ENCODE measurements at places on chromosomes 11 and 22.

DNA sequence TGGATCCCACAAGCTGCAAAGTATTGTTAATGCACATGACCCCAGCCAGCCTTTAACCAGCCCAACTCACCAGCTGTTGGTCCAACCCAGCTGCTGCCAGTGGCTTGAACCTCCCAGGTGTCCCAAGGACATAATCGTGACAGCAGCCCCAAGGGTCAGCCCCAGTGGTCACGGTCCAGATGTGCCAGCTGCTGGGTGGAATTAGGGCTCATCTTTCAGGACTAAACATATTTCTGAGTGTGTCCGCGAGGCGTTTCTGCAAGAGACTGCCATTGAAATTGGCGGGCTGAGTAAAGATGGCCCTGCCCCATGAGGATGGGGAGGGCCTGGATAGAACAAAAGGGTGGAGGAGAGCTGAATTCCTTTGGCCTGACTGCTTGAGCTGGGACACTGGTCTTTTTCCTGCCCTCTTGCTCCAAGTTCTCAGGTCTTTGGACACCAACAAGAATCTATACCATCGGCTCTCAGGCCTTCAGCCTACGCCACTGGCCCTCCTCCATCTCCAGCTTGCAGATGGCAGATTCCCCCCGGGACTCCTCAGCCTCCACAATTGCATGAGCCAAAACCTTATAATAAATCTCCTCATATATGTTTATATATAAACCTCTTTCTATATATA lies 240.2 kb downstream of the MN1 start:
- no peak for DNase-seq

DNA sequence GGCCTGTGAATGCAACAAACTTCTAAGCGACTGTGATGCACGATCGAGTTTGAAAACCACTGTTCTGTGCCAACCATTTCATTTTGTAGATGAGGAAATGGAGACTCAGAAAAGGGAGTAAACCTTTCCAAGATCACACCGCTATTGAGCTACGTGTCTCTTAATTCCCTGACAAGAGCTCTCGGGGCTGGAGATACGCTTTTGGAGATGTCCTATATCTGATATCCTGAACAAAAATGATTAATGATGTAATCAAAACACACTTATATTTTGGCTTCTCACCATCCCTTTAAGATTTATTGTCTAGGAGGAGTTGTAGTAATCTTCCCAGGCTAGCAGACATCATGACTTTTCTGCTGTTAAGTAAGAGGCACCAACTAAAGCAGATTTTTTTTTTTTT lies 1.7 kb upstream of the PARVA start:
- DNase-seq: no peak

DNA sequence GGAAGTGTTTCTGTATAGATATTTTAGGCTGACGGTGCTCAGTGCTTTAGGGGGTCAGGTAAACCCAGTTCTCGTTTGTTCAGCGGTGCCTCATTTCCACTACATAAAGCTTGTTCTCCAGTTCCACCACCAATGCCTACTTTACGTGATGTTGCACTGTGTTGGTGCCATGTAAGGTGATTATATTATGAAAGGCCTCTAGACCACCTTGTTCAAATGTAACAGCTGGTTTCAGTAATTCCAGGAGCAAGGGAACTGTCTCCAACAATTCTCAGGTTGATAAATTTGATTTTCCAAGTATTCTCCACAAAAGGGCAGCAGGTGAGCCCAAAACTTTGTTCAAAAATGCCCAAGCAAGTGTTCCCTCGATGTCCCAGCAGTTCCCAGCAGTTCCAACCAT lies 83.7 kb upstream of the SEPTIN5 start:
- DNase-seq: no peak

GRCh38 chr11:60741421-60741820 lies 15.2 kb upstream of the MS4A15 start:
- DNase-seq: no peak

DNA sequence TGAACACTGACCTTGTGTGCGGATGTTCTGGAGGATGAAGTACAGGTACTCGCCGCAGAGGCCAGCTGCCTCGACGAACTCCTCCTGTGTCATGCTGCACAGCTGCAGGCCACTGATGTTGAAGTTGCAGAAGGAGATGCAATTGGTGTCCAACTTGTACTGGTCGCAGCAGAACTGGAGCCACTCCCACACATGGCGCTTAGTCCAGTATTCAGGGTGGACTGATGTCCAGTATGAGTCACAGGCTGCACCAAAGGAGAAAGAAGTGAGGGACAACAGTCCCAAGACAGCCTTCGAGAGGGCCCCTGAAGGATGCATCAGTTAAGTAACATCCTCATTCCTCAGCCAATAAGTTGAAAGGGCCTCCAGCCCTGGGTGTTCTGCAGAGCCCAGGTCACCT lies 20.1 kb downstream of the ELF5 start:
- DNase-seq: no peak

DNA sequence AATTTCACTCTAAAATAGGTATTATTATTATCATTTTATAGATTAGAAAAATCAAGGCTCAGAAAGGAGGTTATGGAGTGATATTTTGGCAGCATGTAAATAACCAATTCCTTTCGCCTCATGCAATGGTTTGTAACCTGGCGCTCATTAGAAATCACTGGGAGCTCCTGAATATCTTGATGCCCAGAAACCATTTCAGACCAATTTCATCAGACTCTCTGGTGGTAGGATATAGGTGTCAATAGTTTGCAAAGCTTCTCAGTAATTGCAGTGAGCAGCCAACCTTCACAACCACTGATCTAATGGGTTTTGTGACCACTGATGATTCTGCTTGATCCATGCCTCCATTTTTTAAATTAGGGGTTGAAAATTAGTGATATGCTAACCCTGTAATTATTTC lies 57.8 kb upstream of the ZC3H12C start:
- no peak for DNase-seq

GRCh38 chr11:65295001-65295400 lies 19.7 kb upstream of the CDC42EP2 start:
- no peak for DNase-seq

- DNase-seq: no peak
These were observed 29.6 kb downstream of the C22orf31 start for GRCh38 chr22:29032014-29032475.

DNA sequence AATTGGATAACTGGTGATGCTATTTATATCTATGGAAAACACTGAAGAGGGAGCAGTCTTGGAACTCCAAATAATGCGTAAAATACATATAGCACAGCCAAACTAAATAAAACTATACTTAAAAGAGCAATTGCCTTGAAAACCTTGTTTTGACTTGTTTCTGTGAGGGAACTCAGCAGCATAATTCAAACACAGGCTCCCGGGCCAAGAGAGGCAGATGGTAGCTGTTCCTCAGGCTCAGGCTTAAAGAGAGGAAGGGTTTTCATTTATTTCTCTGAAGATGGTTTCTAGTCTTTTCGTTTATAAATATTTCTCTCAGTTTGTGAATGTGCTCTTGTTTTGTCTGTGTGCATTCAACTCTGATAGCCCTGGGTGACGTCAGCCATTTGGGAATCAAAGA lies 82.4 kb downstream of the FANCF start:
- DNase-seq: no peak

DNA sequence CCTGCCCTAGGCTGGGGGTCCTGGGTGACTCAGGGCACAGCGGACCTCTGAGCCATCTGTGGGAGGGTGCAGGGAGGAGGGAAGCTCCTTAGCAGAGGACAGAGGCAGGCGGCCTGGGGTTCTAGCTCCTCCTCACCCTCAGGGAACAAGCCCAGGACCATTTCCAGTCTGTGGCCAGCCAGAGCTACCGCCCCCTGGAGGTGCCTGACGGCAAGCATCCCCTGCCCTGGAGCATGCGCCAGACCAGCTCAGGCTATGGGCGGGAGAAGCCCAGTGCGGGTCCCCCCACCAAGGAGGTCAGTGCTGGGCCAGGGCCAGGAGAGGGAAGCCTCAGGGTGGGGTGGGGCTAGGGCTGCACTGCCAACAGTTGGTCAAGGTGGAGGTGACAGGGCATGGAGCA lies 26.0 kb upstream of the LRRC10B start:
- DNase-seq: peak; percentile 3

DNA sequence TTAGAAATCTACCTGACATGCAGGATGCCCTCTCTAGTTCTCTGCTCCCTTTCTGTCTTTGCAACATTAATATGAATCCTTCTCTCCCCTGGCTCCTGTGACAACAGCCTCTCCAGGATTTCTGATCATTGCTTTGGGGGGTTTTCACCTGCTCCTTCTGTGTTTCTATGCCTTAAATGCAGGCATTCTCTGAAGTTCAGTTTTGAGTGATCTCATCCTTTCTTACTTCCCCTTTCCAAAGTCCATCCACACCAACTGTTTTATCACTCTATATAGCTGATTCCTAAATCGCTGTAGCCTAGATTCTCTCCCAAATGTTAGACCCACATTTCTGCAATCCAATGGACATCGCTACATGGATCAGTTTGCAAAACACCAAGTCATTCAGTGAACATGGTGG lies 330.7 kb upstream of the NCAM1 start:
- no peak for DNase-seq

- no peak for DNase-seq
These were observed 22.3 kb downstream of the NTM start for GRCh38 chr11:131392528-131393255.

- no peak for DNase-seq
These were observed 151.8 kb downstream of the NAV2 start for GRCh38 chr11:19864141-19865140.
